ENCODE measurements at places on chromosomes 2 and 18. TPM values are rescaled to one million over a fixed set of nuclear protein-coding genes. Genes with fewer than 3 reads are reported as not detected.

DNA sequence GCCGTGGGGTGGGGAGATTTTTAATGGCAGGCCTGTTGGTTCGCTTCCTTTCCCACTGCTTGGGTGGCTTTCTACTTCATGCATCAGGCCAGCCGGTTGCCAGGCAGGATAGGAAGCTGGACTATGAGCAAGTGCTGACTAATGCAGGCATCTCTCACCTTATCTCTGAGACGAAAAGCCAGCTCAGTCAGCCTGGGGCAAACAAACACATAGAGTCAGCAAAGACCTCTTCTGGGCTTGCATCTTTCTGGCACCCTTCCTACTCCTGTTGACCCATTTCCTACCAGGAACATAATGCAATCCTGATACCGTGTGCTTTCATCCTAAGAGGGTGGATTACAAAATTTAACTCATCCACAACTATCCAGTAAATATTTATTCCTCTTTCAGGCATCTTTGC is 416.6 kb upstream of the MEX3C start:
- no peak for DNase-seq
- no peaks in the 10 kb centered on the region for H3K27me3 ChIP-seq
- no peak overlapping the region for H3K4me3 ChIP-seq
- no peaks in the 10 kb centered on the region for H3K4me1 ChIP-seq
- H3K27ac ChIP-seq: no peak overlapping the region

DNA sequence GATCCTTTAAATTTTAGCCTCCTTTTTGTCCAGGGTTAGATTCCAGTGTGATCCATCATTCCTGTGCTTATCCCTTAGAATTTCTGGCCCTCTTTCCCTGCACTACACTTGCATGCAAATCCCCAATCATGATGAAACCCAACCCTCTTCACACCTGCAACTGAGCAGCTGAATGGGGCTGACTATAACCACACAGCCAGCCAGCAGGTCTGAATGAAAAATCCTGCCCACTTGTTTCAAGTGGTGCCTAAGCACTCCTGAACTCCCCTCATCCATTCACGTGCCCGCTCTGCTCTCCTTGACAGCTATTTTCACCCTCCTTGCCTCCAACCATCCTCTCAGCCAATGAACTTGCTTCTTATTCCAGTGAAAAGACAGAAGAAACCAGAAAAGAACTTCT is 80.5 kb upstream of the AFF3 start:
- H3K4me1 ChIP-seq: no peaks in the 10 kb centered on the region
- no peak overlapping the region for H3K27ac ChIP-seq
- no peaks in the 10 kb centered on the region for H3K27me3 ChIP-seq
- H3K36me3 ChIP-seq: no peaks in the 10 kb centered on the region
- no peak for DNase-seq
- H3K4me3 ChIP-seq: no peak overlapping the region

GRCh38 chr2:31221544-31221943 is 4.2 kb upstream of the CAPN14 start:
- no peak for DNase-seq
- H3K4me3 ChIP-seq: no peak overlapping the region
- H3K27ac ChIP-seq: no peak overlapping the region
- H3K4me1 ChIP-seq: no peaks in the 10 kb centered on the region
- H3K27me3 ChIP-seq: no peaks in the 10 kb centered on the region

DNA sequence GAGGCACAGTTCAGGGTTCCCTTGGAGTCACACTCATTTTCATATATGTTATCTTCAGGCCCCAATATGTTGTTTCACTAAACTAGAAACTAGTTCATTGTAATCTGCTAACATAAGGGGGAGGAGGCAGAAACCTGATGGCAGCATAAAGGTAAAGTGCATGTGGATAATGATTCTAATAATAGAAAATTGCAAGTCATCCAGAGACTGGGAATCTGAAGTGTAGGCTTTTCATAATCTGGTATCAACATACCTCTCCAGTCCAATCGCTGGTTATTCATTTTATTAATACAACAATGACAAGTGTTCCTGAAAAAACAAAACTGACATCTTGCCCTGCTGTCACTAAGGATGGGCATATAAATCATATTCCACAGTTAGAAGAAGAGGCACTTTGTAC is 326.3 kb upstream of the ZNF804A start:
- no peak for DNase-seq
- no peaks in the 10 kb centered on the region for H3K36me3 ChIP-seq
- H3K4me3 ChIP-seq: no peak overlapping the region
- H3K27ac ChIP-seq: no peak overlapping the region
- no peaks in the 10 kb centered on the region for H3K27me3 ChIP-seq

DNA sequence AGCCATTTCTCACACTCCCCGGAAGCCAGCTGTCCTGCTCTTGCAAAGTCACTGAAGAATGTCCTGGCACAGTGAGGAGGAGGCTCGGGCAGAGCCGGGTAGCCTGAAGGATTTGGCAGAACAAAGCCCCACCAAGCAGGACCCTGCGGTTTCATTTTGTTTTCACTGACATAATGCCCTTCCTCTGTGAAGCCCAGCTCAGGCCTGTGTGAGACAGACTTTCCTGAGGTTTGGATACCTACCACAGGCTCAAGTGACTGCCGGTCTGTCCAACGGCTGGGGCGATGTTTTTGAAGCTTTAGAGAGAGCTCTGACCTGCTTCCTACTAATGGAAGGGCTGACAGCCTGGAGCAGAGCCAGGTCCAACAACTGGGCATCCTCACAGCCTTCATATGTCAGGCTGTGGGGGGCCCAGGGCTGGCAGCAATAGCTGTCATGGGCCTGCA is 99.8 kb upstream of the FZD7 start:
- H3K27me3 ChIP-seq: peaks cover 17% of the 10 kb centered on the region
- no peak for DNase-seq
- H3K4me1 ChIP-seq: no peaks in the 10 kb centered on the region
- H3K36me3 ChIP-seq: no peaks in the 10 kb centered on the region

Gene PLCL1
- total RNA-seq: 15.3 TPM

GRCh38 chr2:146579147-146579930 is 1265.5 kb upstream of the ACVR2A start:
- no peaks in the 10 kb centered on the region for H3K4me1 ChIP-seq
- no peak for DNase-seq
- no peaks in the 10 kb centered on the region for H3K27me3 ChIP-seq
- H3K4me3 ChIP-seq: no peak overlapping the region

DNA sequence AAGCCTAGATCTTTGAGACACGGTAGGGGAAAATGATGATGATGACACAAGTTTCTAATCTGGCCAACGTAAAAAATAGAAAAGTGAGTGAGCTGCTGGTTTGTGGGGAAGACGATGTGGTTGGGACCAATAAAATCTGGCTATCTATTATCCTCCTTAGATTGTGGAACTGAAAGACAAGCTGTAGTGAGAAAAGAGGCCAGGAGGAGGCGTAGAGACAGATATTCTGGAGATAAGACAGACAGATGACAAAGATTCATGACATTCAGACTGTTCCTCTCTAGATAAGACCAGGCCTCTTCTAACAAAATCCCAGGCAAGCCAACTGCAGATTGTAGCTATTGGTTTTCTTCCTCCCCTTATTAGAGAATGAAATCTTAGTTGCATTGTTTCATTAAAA is 376.3 kb upstream of the UBE2E3 start:
- DNase-seq: no peak
- no peak overlapping the region for H3K27ac ChIP-seq
- no peaks in the 10 kb centered on the region for H3K27me3 ChIP-seq
- no peaks in the 10 kb centered on the region for H3K36me3 ChIP-seq
- no peaks in the 10 kb centered on the region for H3K4me1 ChIP-seq
- no peak overlapping the region for H3K4me3 ChIP-seq

Gene CAPN13
- total RNA-seq: not detected

GRCh38 chr18:75063615-75064512 is 145.1 kb downstream of the PTGR3 start:
- H3K27ac ChIP-seq: no peak overlapping the region
- no peaks in the 10 kb centered on the region for H3K27me3 ChIP-seq
- H3K4me3 ChIP-seq: no peak overlapping the region

DNA sequence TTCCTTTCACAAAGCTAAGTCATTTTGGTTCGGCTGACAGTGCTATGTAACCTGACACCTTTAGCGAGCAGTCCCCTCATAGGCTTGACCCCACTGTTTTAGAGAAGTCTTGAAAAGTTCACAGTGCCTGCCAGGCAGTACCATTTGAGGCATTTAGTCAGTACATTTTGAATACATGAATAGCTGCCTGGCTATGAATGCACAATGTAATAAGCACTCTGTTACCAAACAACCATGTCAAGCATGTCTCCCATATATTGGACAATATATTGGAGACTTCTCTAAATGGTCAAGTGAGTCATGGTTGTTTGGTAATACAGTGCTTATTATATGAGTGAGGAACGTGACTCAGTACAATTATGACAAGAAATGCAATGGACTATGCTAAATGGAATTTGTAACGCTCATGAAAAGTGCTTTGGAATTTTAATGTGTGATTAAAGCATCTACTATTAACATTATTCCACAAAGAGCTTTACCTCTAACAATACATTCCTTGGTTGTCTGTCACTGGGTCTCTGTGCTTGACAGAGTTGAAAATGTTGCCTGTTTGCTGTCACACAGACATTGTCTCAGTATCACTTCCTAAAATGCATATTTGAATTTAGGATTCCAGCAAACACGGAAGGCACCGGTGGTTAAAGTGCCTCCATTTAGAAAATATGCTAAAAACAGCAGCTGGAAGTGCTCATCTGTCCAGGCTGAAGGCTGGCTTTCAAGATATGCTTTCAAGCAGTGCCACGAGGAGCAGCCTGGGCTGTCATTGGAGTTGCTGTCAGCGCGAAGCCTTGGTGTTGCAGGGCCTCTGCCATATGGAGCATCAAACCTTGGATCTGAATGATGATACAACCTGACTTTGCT is 458.6 kb downstream of the FBXO15 start:
- no peak for DNase-seq
- H3K27ac ChIP-seq: no peak overlapping the region
- H3K27me3 ChIP-seq: no peaks in the 10 kb centered on the region
